NCI-H774 (cell line): ENCODE measurements at places on chromosomes 11 and 22.

- DNase-seq, result no peak
Observed at GRCh38 chr22:19146215-19146968, 1.9 kb upstream of the ESS2 start.

- no peak for DNase-seq
Observed at GRCh38 chr11:36512016-36512415, 1.9 kb upstream of the TRAF6 start.

GRCh38 chr11:93908689-93909088, 58.3 kb upstream of the VSTM5 start:
- DNase-seq, result no peak

- DNase-seq, result no peak
Observed at GRCh38 chr11:132263241-132263640, 892.8 kb downstream of the NTM start.

DNA sequence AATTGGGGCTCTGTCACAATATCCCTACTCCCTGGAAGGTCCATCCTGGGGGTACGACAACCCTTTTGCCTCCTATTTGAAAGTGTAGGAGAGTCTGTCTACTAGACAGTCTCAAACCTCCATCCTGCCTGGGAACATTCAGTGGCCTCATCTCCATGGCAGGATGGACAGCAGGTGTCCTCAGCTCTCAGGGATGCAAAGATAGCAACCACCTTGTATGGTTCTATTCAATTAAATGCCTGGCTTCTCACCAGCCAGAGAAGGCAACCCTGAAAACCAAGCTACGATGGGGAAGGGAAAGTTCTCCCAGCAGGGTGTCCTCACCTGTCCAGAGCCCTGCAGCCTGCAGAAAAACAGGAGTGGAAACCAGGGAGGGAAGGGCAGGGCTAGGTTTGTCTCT, 164.9 kb downstream of the MIAT start:
- no peak for DNase-seq
